Upper lobe of left lung (tissue), 6 donors: ENCODE measurements at places on chromosomes 7 and 10.

GRCh38 chr7:84949067-84949466, 237.8 kb downstream of the SEMA3D start:
- no peak for DNase-seq

GRCh38 chr10:51389415-51390321, 309.7 kb downstream of the CSTF2T start:
- peak; percentile 24 for DNase-seq

DNA sequence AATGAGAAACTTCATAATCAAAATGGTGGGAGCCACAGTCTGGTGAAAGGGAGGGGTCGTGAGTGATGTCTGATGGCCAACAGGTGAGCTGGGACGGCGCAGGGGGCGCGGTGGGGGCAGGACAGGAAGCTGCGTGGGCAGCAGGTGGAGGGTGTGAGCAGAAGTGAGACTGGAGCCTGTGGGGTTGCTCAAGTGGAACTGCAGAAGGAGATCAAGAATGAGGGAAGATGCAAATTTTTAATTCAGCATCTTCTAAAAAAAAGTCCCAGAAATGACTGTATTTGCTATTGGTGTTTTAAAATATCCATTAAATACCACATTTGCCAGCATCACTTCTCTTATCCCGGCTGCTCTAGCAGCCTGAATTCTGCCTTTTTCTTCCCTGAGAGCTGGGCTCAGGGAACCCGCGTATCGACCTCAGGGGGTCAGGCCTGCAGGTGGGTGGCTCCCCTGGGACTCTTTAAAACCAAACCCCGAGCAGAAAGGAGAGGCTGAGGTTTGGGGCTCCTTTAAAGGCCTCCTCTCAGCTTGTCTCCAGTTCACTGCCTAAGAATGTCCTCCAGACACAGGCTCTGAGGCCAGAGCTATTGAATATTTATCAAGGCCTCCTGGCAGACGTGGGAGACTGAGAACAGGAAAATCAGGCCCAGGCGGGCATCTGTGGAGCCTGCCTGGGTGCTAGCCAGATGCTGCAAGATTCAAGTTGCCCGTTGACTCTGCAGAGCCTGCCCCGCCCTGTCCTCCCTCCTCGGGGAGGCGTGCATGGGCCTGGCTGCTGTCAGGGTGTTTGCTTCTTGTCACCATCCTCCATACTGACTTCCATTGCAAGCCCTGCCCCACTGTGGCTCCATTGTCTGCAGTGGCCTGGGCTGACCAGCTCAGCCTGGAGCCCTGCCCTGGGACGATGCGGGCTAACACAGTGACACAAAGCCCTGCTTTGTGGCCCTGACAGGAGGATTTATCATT, 53.9 kb downstream of the SYPL1 start:
- peak; percentile 78 for DNase-seq

- DNase-seq = no peak
These were observed 28.1 kb upstream of the TRIM8 start for GRCh38 chr10:102616066-102616770.

GRCh38 chr10:78553792-78554191, 515.0 kb upstream of the ZMIZ1 start:
- DNase-seq = no peak

DNA sequence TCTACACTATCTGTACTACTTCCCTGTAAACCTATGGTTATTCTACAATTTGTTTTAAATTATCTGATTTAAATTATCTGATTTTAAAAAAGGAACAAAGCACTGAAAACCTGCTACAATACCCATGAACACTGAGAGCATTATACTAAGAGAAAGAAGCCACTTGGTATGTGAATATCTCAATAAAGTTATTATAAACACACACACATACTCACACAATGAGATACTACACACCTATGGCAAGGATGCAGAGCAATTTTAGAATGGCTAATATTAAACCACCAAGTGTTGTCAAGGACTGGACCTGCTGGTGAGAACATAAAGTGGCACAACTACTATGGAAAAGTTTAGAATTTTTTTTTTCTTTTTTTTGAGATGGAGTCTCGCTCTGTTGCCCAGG, 82.7 kb downstream of the IGF2BP3 start:
- DNase-seq = no peak

DNA sequence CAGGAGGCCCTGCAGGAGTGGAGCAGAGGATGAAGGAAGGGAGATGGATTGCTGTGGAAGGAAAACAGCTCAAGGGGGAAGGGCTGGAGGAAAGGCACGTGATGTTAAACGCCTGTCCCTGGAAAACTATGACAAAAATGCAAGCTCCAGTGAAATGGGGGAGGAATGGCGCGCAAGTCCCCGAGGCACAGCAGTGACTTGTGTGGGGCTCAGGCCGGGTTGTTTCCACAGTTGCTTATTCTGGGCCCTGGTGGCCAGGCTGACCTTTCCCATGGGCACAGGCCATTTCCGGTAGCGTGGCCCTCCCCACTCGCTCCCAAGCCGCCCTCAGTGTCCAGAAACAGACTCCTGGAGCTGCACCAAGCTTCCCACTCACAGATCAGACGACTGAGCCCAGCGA, 68.1 kb upstream of the PDGFA start:
- DNase-seq = no peak

- DNase-seq = no peak
These were observed 44.1 kb downstream of the CHST3 start for GRCh38 chr10:72008096-72008981.

DNA sequence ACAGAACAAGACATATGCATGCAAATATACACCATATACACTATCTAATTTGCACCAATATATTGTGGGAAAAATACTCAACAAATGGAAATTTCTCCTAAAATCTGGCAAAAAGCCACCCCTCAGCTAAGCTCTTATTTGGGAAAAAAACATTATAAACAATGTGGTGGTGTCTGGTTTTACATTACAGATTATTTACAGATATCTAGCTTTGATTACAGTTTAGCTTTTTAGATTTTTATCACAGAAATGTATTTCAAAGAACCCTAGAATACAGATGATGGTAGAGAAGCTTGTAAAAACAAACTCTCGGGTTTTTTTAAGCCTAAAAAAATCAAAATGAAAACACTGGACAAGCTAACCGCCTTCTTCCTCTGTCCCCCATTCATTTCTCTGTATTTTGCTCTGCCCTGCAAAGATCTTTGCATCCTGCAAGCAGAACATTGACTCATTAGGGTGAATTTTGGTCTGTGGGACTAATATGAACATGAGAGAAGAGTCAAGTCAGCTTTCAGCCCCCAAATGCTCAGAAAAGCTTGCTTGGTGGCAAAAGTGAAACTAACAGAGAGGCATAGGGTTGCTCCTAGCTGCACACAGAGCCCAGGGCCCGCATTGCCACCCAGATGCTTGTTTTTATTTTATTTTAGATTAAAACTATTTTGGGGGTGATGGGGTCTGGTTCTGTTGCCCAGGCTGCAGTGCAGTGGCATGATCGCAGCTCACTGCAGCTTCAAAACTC, 88.8 kb upstream of the LYZL1 start:
- DNase-seq = no peak
